ENCODE measurements at places on chromosomes 7 and 10.

DNA sequence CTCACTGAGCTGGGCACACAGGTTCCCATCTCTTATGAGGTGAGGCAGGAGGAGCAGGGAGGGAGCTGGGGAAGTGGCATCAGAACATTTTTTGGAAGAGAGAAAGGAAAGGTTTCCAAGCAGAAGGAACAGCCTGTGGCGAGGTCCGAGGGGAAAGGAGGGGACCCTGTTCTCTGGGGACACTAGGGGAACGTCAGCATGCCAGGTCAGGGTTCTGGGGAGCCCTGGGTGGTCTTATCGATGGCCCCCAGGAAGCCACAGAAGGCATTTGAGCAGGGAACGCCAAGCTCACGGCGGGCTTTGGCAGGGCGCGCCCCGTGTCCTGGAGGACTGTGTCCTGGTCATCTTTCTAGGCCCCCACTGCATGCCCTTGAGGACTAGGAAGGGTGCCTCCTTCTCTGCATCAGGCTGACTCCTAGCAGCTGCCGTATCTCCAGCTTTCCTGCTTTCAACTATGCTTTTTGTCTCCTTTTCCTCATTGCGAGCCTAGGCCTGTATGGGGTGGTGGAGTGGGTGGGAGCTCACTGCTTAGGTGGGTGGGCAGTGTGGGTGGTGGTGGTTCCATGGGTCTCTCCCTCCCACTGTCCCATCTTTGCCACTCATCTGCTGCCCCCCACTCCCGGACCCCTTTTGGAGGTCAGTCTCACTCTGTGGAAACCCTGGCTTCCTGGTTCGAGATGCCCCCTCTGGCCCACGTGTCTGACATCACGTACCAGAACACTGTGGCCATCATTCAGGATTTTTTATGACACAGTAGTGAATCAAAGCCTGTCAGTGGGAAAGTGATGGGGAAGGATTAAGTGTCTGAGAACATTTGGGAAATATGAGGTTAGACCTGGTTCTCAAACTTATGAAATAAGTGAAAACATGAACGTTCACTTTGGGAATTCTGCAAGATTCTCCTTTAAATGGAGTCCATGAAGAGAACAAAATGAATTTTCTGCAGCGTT, 89.1 kb downstream of the CUX1 start:
- no peak for DNase-seq

DNA sequence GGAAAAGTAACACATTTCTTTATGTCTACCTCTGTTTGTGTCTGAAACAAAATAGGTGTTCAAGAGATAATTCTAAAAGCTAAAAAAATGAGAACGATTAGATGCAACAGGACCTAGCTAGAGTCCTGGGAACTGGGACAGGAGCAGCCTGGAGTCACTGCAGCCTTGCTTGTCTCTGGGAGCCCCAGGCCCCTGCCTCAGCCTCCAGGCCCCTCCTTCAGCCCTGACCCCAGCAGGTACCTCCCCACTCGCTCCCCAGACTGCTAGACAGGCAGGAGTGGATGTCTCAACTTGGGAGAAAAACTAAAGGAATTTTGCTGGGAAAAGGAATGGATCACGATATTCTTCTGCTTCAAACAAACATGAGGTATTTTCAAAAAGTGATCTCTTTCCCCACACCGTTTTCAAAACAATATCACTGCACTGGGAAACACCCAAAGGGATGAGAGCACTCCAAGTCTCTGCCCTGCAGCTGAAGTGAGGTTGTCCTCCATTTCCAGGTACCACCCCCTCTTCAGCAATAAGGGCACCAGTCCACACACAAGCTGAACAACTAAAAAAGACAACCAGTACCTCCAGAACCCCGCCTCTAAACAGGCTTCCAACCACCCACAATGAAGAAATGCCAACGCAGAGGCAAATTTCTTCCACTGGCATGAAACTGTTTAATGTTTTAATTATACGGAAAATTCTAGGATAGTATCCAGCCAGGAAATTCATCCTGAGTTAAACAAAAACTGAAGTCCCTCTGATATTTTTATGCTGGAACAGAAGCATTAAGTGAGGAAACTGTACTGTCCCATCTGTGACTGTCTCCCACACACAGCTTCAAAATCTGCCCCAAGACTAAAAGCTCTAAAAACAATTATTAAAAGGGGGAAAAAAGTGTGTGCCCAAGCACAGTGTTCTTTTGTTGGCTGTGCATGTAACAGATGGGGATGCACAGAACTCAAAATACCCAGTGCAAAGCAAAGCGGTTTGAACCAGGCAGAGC, 47.2 kb downstream of the XPNPEP1 start:
- no peak for DNase-seq

- no peak for DNase-seq
Measured at GRCh38 chr7:12519682-12520009, 50.9 kb upstream of the SCIN start.

- no peak for DNase-seq
Measured at GRCh38 chr10:519055-519715, 170.3 kb downstream of the DIP2C start.

DNA sequence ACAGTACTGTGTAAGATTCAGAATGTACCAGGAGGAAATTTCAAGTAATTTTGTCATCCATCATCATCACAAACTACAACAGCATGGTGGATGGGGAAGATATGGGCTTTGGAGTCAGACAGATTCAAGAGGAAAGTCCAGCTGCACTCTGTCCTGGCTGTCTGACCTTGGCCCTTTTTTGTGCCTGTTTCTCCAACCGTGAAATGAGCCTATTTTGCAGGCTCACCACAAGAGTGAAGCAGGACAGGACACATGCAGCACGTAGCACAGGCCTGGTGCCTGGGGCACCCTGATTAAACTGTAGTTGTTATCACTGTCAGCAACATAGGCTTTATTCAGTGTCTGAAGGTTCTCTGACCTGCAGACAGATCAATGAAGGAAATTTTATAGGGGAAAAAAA, 37.6 kb downstream of the RHOBTB1 start:
- DNase-seq: no peak

DNA sequence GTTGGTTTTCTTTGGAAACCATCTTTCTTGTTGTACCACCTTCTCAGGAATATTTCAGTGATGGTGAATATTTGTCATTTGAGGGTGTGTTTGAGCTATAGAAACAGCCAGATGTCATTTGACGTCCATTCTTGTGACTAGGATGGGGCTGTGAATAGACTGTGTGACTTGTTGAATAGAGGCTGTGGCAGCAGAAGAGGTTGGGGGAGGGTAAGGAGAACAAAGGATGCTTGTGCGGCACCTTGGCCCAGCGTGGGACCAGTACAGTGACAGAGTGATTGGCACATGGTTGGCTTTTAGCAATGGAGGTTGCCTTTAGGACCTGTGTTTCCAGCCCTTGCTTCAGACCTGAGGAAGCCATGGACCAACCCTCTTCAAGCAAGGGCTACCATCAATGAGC, 11.3 kb downstream of the DMBT1 start:
- DNase-seq: no peak

GRCh38 chr10:89627830-89628229, 17.2 kb downstream of the PANK1 start:
- no peak for DNase-seq

GRCh38 chr7:68787566-68787965, 810.7 kb upstream of the AUTS2 start:
- DNase-seq: no peak

- DNase-seq: no peak
Measured at GRCh38 chr7:155874411-155874810, 62.1 kb upstream of the SHH start.

DNA sequence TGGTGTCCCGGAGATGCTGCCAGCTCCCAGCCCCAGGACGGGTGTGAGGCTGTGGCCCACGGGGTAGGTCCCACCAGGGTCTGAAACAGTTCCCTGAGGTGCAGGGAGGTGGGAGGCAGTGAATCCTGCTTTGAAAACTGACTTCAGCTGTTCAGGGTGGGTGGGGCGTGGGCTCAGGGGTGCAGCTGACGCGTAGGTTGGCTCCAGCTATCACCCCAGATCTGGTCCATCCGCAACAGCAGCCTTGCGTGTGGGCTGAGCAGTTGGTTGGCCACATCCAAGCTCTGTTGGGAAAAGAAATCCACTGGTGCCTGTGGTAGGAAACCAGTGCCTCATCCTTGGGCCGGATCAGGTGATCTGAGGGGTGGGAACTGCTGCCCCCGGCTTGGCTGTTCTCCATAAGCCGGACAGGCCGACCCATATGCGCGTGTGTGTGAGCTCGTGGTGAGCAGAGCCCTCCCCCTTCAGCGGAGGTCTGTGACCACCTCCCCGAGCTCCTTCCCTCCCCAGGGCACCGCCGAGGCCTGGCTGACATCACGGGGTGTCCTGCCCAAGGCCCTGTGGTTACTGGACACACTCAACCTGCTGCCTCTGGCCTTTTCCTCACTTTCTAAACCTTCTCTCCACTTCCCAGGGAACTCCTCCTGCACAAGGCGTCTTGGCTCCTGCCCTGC, 15.4 kb upstream of the FAM20C start:
- DNase-seq: no peak

DNA sequence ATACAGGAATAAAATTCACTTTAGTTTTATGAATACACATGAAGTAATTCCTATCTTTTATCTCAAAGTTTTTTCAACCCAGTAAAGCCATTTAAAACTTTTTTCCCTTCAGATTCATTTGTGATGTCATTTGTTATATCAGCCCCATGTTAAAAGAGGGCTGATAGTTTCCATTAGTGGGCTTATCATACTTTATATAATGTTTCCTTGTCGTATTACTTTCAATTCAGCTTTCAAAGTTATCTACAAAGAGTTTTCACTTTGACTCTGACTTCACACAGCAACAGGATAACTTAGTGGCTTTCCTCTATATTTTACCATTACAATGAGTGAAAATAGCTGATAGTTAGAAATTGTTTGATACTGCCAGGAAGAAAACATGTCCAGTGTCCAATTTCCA, 484.8 kb downstream of the SUGCT start:
- no peak for DNase-seq

GRCh38 chr10:86071145-86071544, 295.4 kb downstream of the GRID1 start:
- no peak for DNase-seq

- no peak for DNase-seq
Measured at GRCh38 chr7:32958046-32959025, 1.1 kb downstream of the FKBP9 start.

- no peak for DNase-seq
Measured at GRCh38 chr7:45267262-45267661, 109.7 kb downstream of the RAMP3 start.

- no peak for DNase-seq
Measured at GRCh38 chr7:51325908-51326307, 9.3 kb upstream of the COBL start.

DNA sequence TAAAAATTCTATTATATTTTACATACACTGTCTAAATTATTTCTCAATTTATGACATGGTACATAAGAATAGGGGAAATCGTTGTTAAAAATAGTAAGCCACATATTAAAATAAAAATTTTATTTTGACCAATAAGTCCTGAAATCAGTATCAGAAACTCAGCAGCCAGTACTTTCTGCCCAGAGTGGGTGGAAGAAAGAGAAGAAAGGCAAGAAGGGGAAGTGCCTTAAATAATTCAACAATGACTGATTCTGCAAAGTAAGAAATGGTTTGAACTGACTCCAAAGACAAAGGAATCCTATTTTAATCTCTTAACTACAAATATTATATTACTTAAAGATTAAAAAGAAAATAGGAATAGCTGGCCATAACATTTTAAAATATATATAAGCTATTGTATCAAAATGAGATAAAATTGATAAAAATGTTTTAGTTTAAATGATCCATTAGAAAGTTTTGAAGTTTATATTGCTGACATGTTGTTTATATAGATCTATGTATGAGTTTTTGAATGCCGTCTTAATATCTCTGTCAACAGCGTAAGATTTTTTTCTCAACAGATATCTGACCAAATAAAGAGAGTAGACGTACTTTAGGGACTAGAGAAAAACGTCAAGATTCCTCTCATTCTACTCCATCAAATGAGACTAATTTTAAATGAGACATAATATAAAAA, 30.2 kb upstream of the NRCAM start:
- DNase-seq: no peak

GRCh38 chr7:2863461-2864066, 19.5 kb upstream of the GNA12 start:
- DNase-seq: peak; percentile 93

GRCh38 chr7:2239242-2239641, 2.8 kb downstream of the MRM2 start:
- DNase-seq: no peak

GRCh38 chr7:91263384-91264045, 718 bp upstream of the FZD1 start:
- no peak for DNase-seq

DNA sequence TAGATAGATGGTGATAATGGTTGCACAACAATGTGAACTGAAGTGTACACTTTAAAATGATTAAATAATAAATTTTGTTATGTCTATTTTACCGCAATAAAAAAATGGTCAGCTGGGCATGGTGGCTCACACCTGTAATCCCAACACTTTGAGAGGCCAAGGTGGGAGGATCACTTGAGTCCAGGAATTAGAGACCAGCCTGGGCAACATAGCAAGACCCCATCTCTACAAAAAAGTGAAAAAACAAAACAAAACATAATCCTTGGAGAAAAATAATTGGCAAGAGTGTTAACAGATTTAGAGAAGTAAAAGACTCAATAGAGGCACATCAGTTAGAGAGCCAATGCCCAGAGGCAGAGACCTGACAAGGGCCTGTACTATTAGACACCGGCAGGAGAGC, 9.9 kb upstream of the RPEL1 start:
- no peak for DNase-seq

DNA sequence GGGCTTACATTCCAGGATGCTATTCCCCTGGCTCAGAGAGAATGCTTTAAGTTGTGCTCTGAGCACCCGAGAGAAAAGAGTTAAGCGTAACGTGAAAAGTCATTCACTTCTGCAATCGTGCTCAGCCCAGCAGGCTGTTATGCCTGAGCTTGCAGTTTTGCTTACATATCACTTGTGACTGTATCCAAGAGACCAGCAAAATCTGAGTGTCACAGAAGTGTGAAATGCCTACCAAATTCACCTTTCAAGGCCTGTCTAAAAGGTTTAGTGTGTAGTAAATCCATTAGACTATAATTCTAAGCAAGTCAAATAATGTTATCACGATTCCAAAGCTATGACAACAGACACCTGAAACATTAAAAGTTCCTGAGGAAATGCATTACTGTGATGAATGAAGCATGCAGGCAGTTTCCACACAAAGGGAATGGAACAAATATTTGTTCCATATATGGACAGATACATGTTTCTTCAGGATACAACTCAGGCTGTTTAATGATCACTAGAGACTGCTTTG, 20.1 kb downstream of the ITGB1 start:
- no peak for DNase-seq

- no peak for DNase-seq
Measured at GRCh38 chr7:123958186-123958703, 33.2 kb downstream of the SPAM1 start.

DNA sequence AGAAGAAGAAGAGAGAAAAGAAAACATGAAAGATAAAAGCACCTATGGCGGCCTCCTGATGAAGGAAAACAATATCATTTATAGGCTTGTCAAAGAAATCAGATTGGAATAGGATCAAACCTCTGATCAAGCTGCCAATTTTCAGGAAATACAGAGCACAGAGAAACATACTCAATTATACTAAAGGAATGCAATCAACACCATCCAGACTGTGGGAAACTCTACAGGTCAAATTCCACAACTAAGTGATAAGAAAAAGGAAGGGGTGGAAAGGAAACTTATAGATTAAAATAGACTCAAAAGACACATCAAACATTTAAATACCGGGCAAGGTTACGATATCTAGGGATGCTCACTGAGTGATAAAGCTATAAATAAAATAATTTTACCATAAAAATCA, 39.3 kb downstream of the AOAH start:
- no peak for DNase-seq

Data from CD4-positive, CD25-positive, alpha-beta regulatory T cell (primary cell).